ENCODE measurements at places on chromosomes 2 and 18.

DNA sequence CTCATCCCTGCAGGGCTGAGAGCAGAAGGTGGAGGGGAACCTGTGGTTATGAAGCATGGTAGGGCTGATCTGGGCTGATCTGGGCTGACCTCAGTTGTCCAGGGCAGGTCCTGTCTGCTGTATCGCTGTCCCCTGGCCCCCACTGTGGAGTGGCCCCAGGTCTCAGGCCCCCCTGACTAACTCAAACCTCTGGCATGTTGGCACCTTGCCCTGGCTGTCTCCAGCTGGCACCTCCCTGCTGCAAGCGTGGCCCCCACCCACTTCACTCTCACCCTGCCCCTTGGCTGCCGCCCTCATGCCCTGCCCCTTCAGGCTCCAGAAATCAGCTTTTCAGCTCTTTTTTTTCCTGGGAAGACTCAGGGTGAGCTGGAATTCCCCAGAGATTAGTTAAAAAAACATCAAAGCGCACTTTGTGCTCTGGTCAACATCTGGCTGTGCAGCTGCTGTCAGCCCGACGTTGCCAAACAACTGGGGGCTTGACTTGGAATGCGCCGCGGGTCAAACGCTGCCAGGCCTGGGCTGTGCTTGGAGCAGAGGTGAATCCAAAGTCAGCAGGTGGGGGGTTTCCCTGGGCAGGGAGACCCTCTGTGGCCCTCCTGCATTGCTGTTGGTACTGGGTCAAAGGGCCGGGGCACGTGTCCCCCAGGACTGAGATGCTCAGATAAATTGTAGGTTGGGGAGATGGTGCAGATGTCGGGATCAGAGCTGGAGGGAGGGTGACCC is 173.8 kb upstream of the HDAC4 start:
- DNase-seq, result no peak

GRCh38 chr18:63162271-63163014 is 157.1 kb downstream of the BCL2 start:
- peak; percentile 63 for DNase-seq

- peak; percentile 34 for DNase-seq
Observed at GRCh38 chr2:234564699-234565098, 67.8 kb upstream of the ARL4C start.

DNA sequence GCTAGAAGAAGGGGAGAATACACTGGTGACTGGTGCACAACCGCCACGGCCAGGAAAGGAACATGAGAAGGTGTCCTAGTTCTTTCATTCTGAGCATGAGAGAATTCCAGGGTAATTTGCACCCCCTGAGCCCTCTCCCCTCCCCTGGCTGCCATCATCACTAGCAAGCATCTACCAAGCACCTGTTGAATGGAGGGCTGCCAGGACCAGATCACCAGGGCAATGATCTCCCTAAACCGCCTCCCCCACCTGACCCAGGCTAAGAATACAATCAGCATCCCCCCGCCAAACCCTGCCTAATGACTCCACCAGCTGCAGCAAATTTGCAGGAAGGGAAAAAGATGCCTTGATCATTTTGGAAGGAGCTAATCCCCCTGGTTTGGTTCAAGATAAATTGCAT is 100.2 kb downstream of the STPG4 start:
- DNase-seq, result no peak

DNA sequence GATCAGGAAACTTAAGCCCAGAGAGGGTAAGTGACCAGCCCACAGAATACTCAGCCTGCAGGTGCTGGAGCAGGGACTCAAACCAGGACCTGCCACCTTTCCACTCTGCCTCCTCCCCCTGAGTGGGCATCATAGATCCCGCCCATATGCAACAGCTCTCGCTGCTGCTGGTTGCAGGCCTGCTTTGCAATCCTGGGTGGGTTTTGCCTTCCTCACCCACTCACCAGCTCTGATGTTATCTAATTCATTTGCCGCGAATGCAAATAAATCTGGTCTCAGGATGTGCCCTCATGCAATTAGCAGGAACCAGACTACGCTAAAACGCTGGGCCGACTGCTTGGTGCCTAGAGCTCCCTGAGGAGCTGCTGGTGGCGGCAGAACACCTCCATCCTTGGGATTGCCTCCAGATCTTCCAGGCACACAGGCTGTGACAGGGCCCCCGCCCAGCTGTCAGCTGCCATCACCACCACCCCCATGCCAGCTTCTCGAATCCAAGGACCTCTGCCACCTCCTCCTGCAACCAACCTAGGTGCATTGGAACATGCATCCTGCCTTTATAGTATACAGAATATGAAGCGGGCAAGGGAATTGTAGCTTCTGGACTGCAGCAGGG is 28.8 kb downstream of the CNGA3 start:
- DNase-seq, result no peak

DNA sequence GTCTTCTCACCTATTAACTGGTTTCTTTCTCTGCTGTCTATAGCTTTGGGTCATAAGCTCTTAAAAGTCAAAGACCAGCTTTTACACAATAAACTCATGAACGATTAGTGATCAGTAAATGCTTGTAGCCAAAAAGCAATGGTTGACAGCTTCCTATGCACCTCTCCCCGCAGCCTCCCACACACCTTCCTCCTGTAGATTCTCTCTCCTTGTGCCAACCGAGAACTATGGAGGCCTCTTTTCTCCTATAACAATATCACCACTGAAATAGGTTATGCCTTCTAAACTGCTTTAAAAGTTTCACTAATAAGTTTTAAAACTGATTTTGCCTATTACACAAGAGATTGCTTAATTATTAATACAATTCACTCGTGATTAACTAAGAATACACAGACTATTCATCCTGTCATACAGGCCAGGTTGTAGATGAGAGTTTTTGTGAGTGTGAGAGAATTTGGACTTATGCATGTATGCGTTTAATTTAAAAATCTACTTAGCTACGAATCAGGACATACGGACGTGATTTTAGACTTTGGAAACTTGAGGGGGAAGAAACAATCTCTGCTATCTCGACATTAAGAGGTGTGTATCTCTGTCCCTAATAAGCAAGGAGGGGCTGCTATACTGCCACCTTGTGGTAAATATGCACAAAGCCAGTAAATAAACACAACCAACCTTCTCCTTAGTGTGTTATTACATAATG is 229.1 kb upstream of the RBBP8 start:
- DNase-seq, result peak; percentile 62

DNA sequence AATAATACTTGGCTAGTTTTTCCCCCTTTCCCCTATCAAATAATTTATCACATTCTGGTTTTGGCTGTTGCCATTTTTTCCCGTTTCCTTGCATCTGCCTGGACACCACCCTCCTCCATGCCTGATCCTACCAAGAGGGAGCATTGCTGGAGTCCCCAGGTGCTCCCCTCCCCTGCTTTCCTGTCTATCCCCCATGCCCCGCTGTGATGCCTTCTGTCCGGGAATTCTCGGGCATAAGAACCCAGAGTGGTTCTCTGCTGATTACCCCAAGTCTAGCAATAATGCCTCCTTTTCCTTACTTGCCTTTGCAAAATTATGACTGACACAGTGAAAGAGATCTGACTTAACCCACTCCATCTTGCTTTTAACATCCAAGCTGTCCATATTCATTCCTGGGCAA is 248.0 kb upstream of the PXDN start:
- DNase-seq, result no peak

- DNase-seq, result no peak
Observed at GRCh38 chr2:122213312-122213711, 457.9 kb downstream of the TSN start.

- DNase-seq, result no peak
Observed at GRCh38 chr2:62501069-62501468, 4.9 kb downstream of the TMEM17 start.

- DNase-seq, result peak; percentile 3
Observed at GRCh38 chr2:235433860-235434259, 60.0 kb upstream of the AGAP1 start.

- DNase-seq, result peak; percentile 31
Observed at GRCh38 chr2:83022631-83023210, 1436.4 kb downstream of the SUCLG1 start.

DNA sequence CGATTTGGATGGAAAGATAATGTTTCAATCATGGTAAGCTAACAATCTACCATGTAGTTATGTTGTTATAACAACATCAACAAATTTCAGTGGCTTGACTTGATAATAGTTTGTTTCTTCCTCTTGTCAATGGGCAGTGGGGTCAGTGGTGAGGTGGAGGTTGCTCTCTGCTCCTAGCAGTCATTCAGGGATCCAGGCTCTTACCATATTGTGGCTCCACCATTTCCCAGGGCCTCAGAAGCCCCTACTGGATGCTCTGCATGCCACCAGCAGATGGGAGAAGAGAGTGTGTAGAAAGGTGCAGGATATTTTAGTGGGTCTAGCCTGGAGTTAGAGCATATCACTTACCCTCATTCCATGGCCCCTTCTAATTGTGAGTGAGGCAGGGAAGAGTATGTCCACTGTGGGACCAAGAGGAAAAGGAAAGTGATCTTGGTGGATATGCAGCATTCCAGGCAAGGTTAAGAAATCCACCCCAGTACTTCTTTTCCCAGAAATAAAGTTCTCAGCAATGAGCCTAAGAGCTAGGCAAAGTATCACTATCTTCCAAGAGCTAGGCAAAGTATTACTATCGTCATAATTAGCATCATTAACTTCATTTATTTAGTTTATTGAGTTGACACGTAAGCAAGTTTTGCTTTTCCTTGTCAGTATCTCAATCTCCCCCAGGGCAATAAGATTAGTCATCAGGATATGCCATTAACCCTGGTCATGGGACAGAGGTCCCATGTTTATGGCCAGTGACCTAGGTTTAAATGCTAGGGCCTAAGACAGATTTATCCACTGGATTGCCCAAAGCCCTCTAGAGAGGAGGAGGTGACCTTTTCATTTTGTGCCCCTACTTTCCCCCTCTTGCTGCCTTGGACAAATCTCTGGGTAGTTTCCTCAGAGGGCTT is 4.2 kb upstream of the IWS1 start:
- no peak for DNase-seq

- DNase-seq, result no peak
Observed at GRCh38 chr2:26318950-26319349, 27.0 kb upstream of the SELENOI start.

DNA sequence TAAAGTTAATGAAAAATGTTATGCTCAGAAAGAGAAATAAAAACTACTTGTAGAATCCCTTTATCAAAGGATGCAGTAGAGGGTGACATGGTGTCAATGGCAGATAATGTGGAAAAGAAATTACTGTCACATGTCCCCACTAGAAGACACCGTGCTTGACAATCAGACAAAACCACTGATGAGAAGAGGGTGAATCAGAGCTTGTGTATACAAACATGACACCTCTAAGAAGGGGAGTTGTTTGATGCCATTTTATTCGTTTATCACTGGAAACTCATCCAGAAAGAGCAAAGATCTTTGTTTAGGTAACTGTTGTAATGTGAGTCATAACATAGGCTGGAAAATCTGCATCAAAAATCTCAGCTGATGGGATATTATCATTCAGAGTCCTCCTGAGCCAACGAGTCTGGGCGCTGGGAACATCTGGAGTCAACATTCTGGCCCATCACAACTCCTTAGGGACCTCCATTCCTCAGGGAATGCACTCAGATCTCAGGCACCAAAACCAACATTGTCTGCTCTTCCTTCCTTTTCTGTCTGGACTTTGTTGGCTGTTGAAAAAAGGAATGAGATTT is 49.5 kb upstream of the RAB12 start:
- DNase-seq, result peak; percentile 15
